ENCODE measurements at places on chromosomes 6 and 20.

DNA sequence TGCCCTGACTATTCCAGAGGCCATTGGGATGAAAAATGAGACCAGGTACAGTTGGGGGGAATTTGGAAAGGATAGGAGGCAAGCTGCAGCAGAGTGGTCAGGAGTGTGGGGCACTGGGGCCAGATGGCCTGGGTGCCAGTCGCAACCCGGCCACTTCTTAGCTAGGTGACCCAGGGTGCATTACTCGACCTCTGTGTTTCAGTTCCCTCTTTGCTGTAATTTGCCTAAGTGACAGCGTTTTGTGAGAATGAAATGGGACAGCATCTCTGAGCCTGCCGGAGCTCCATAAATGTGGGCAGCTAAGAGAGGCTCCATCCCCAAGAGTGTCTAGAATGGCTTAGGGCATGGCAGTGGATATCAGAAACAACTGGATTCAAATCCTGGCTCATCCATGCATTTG lies 13.9 kb downstream of the LRFN2 start:
- DNase-seq = no peak

DNA sequence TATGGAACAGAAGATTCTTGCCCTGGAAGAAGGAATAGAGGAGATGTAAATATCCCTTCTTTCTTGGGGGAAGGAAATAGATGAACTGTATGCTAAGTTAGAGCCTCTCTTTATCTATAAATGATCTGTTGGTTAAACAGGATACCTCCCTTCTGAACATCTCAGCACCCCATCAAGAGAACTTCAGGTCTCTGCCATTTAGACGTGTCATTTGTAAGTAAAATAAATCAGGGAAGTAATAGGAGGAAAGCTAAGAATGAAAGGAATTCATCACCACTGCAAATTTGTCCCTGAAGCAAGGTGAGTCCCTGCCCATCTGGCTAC lies 42.5 kb upstream of the TNFAIP3 start:
- no peak for DNase-seq

DNA sequence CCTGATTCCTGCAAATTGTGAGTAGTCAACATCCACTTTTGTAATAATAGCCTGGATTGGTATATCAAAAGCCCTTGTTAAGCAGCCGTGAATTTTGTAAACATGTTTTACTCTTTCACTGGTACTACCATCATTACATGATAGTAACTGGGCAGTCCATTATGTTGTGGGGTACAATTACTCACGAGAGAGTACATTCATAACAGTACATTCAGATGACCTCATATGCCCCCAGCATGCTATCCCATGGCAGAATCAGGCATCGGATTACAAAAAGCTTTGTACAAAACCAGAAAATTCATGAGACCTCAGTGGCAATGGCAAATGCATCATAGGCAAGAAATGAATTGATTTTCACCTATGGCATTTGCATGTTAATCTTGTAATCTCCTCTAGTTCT lies 166.2 kb downstream of the EPM2A start:
- peak; percentile 35 for DNase-seq

- no peak for DNase-seq
Measured at GRCh38 chr6:88165087-88165843, 882 bp downstream of the CNR1 start.

DNA sequence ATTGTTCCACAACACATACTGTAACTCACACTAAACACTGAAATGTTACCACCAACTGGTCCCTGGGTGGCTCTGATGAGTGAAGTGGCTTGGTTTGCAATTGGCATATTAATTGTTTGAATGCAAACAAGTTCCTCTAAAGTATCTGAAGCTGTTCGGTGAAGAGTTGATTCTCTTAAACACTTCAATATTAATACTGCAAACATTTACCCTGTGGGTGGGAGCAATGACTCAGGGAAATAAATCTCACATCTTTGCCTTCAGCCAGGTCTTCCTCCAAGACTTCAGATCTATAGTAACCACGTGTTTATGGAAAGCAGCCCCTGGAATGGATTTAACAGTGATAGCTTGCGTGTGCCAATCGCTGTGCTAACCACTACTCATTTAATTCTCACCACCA lies 176.0 kb downstream of the MAFB start:
- DNase-seq = peak; percentile 26

DNA sequence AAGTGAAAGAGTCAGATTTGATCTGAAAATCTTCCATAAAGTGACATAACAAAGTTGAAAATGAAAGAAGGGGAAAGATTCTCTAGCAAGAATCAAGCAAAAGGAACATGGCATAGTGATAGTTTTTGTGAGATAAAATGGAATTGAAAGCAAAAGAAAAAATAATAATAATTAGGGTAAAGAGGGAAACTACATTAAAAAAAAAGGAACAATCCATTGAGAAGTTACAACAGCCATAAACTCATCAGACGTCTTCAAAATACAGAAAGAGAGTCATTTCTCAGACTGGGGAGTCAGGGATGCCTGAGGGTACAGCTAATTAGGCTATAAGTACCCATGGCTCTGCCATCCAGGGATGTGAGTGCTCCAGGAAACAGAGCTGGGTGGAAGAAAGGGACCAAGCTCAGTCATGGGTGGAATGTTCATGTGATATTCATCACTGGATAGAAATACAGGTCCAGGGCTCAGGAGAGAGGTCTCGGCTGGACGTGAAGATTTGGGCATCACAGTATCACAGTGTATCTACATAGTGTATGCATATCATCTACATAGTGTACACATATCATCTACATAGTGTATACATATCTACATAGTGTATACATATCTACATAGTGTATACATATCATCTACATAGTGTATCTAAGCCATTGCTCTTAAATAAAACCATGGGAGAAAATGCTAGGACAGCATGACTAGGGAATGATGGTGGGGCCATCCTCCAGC lies 29.4 kb downstream of the DUSP22 start:
- DNase-seq = no peak

DNA sequence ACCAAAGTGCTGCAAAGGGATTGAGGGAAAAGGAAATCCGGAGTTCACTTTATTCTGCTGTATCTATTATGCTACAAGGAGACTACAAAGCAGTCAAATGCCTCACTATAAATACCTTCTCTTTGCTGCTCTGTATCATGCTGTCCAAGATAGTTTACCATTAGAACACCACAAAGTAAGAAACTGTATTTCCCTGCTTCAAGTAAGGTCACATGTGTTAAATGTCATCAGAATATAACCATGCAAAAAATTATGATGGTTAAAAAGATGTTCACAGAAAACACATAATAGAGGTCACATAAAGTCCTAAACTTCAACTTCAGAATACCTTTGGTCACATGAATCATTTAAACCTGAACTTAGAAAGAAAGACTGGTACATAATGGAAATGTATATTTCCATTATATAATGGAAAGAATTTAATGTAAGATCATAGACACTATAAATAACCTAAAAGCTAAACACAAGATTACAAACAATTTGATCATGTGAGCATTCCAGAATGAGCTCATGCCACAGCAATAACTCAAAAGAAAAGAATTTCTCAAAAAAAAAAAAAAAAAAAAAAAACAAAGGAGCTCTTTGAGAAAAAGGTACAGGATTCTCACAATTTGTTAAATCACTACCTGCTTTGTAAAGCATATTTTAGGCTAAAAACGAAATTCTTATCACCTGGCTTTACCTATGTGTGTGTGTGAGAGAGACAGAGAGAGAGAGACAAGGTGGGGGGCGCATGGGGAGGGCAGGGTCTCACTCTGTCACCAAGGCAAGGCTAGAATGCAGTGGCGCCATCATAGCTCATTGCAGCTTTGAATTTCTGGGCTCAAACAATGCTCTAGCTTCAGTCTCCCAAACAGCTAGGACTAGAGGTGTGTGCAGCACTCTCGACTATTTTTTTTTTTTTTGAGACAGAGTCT lies 58.7 kb downstream of the KIF13A start:
- peak; percentile 74 for DNase-seq

DNA sequence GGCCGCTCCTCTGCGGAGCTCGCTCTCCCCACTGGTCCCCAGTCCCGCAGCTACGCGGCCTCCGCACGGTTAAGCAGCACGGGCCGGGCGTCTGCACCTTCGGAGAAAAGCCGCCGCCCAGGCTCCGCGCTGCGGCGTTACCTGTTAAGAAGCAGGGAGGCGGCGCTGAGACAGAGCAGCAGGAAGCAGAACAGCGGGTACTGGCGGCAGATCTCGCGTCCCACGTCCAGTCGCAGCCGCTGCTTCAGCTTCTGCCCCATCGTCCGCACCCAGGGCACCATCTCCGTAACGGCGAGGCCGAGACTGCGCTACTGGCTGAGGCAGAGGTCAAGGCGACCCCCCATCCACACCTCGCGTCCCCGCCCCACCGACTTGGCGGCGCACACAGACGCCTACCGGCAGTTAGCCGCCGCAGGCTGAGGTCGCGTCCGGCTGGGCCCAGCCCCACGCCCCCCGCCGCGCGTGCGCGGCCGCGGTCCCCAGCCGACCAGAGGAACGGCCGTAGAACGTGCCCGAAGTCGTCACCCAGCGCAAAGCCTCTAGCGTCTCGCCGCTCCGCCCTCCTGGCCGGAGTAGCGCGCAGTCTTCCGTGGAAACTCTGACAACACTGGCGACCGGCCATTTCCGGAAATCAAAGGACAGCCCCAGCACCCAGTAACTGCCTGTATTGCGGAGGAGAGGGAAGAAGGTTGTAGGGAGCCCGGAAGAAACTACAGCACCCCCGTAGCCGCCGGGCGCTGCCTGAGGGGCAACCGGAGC lies at the start of gene SNX14:
TSS of gene SNX14 (minus strand) at position 421 of the 759 bp plus-strand sequence. CDS start at position 281, 140 bp downstream.
- DNase-seq = peak; percentile 92

GRCh38 chr20:855466-856360 lies 22.2 kb downstream of the FAM110A start:
- DNase-seq = peak; percentile 22

- DNase-seq = no peak
Measured at GRCh38 chr20:11754451-11754850, 163.2 kb upstream of the BTBD3 start.

DNA sequence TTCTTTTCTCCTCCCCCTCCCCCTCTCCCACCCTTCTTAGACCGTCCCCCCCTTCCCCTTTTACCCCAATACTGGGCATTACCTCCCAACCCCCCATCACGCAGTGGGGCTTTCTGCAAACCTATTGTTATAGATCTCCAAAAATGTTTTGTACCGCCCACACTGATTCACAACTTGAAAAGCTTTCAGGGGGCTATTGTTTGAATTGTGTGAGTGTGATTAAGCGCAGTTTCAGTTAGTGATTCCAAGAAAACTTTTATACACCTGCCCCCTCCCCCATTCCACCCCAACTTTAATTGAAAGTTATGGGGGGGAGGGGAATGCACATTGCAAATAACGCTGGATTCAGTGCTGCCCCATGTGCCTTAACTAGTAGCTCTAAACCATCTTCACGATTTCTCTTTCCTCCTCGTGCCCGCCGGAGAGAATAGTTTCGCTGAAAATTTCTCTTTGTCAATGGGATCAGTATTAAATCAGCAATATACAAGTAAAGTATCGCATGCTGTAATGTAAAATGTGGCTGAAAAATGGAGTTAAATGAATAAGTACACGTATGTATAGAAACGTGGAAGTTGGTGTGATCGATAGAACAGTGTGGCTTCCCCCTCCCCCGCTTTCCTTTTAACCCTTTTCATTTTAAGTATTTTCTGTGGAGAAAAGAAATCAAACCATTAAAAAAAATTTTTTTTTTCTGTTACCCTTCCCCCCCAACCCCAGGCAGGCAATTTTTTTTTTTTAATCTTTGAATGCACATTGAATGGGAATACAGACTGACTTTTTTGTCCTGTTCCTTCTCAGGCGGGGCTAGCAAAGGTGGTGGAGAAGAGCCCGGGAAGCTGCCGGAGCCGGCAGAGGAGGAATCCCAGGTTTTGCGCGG lies 632 bp downstream of the LIN28B start:
- no peak for DNase-seq

- no peak for DNase-seq
Measured at GRCh38 chr6:3392930-3393835, 63.7 kb downstream of the SLC22A23 start.

- no peak for DNase-seq
Measured at GRCh38 chr20:63483834-63484233, 11.4 kb upstream of the KCNQ2 start.

- no peak for DNase-seq
Measured at GRCh38 chr6:4030669-4031068, 48.3 kb downstream of the FAM217A start.

DNA sequence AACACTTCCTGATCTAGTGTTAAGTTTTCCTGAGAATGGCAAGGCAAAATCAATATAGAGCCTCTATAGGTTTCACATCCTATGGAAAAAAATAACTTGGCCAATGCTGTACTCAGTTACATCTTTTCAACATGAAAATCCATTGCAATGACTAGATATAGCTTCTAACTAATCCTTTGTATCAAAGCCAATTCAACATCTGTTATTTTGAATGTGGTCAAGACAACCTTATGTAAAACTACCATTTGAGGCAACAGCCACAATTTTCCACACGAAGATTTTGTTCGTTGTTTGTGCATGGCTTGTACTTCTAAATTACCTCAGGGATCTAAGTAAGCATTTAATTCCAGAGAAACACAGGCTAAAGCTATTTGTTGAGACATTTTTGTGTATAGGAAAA lies 637.8 kb upstream of the EYS start:
- DNase-seq = no peak

DNA sequence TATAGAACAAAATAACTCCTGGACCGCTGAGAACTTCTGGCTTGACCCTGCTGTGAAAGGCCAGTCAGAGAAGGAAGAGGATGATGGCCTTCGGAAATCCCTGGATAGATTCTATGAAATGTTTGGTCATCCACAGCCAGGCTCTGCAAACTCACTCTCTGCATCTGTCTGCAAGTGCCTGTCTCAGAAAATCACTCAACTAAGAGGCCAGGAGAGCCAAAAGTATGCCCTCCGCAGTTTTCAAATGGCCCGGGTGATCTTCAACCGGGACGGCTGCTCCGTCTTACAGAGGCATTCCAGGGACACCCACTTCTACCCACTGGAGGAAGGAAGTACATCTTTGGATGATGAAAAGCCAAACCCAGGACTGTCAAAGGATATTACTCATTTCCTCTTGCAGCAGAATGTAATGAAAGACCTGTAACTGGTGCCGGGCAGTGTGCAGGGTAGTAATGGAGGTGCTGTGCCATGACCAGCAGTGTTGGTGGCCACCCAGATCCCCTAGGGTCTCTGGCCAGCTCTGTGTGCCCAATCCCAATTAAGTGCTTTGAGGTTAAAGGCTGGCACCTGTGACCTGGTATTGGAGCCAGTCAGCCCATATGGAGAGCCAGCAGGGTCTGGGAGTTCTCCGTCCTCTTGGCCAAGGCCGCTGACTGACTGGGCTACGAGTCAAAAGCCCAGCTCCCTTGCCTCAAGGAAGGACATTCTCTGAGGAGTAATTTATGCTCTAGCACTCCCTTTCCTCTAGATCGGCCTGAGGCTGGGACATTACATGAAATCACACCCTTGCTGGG lies 87.1 kb downstream of the TRMT6 start:
- peak; percentile 77 for DNase-seq

DNA sequence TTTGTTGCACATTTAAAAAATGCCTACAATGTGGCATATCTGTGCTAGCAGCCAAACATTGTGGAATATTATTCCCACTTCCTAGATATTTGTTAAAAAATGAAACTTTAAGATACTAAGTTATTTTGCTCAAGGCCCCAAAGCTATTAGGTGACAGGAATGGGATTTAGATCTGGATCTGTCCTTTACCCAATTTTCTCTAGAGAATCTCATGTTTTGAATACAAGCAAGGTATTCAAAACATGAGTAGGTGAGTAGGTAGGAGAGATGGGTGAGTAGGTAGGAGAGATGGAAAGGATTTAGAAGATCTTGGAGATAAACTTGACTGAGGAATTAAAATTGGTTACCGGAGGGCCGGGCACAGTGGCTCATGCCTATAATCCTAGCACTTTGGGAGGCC lies 61.2 kb upstream of the AKIRIN2 start:
- no peak for DNase-seq
